ENCODE measurements at places on chromosomes 5 and 9.

GRCh38 chr9:75866273-75866871 lies 24.1 kb upstream of the PCSK5 start:
- no peak for DNase-seq

GRCh38 chr5:37926732-37927131 lies 86.9 kb upstream of the GDNF start:
- no peak for DNase-seq

GRCh38 chr5:32506201-32506661 lies 61.7 kb upstream of the ZFR start:
- no peak for DNase-seq

GRCh38 chr5:97078958-97079743 lies 63.3 kb downstream of the LIX1 start:
- no peak for DNase-seq

DNA sequence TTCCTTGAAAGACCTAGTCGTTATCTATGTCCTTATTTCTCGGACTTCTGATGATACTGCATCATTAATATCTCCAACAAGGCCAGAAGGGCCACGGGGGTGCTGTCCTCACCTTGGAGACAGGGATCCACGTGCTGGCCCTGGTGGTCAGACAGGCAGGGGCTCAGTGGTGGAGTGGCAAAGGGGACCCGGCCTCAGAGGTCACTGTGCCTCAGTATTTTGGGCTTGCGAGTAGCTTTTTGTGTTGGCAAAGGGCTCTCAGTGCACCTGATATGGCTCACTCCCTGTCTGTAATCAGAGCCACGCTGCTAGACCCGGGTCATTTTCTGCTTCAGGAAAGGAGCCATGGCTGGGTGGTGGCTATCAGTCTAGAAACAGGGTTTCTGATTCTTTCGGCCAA lies 135.1 kb downstream of the GADD45G start:
- no peak for DNase-seq

DNA sequence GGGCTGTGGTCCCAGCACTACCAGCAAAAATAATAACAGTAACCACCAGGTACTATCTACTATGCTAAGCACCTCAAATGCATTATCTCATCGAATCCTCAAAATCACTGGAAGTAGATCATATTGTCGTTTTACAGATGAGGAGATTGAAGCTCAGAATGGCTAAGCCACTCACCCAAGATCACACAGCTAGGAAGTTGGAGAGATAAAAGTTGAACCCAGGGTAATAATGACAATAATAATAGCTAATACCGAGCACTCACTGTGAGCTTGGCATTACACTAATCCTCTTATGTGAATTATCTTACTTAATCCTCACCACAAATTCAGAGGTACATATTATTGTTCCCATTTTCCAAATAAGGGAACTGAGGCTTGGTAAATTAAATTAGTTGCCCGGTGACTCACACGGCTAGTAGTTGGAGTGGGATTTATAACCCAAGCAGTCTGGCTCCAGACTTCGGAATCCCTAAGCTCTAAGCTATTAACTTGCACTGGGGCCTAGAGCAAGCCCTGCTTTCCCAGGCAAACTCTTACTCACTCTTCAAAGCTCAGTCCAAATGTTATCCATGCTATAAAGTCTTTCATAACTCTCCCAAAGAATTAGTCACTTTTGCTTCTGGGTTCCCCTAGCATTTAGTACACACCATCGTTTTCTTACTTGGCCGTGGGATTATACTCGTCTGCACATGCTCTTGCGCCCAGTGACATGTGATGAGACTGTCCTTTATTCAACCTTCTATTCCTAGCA lies 3.8 kb downstream of the ARSI start:
- DNase-seq: no peak

- no peak for DNase-seq
Observed at GRCh38 chr9:34493972-34494535, 28.7 kb downstream of the ENHO start.

DNA sequence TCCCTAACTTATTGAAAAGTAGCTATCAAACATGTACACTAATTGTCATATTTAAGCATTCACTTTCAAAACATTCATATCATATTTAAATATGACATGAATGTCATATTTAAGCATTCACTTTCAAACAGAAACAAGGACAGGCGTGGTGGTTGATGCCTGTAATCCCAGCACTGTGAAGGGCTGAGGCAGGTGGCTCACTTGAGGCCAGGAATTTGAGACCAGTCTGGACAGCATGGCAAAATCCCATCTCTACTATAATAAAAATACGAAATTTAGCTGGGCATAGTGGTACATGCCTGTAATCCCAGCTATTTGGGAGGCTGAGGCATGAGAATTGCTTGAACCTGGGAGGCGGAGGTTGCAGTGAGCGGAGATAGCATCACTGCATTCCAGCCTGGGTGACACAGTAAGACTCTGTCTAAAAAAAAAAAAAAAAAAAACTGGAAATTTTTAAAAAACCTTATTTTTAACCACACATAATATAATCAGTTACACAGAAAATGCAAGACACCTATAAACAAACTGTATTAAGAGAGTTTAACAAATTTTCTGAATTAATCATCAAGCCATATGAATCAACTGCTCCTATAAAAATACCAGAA lies 88.1 kb downstream of the LPAR1 start:
- DNase-seq: no peak

GRCh38 chr5:116583862-116584222 lies 9.2 kb upstream of the SEMA6A start:
- no peak for DNase-seq

DNA sequence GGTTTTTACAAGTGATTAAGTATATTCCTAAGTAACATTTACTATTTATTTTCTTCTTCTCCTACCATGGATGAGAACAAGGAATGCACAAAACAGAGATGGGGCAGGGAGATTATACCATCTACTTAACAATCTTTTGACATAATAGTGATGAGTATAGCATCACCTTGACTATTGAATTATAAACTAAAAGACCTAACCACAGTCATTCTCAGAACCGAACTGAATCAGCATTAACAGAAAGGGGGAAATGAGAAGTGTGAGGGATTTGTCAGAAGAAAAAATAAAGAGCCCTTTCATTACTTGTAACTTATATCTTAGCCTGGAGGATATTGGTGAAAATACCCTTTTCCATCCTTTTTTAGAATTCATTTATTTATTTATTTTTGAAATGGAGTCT lies 21.9 kb downstream of the OR2Y1 start:
- no peak for DNase-seq

GRCh38 chr5:111954516-111955395 lies 197.8 kb upstream of the NREP start:
- no peak for DNase-seq

GRCh38 chr5:96031811-96032261 lies 70.2 kb upstream of the ELL2 start:
- DNase-seq: no peak

DNA sequence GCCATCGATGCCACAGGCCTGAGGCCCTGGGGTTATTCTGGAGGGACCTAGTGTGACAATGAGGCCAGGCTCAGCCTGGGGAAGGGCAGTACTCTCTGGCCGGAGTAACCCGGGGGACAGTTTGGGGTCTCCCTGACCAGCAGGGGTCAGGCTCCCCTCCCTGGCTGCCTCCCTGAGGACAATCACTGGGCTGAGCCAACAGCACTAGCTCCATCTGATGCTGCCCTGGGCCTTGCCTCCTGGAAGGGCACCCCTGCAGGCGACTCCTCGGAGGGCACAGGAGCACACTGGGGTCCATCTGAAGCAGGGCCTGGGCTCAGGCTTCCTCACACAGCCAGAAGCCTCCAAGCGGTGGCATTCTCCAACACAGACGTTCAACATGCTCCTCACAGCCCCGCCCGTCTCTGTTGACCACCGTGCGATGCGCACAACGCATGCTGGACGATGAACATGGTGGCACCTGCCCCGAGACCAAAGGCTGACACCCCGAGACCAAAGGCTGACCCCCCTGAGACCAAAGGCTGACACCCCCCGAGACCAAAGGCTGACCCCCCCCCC lies 68.3 kb downstream of the ADAMTS2 start:
- DNase-seq: no peak

GRCh38 chr5:111813537-111813936 lies 56.5 kb upstream of the NREP start:
- no peak for DNase-seq

GRCh38 chr5:140197023-140197422 lies 22.0 kb downstream of the CYSTM1 start:
- no peak for DNase-seq

GRCh38 chr5:62457071-62457470 lies 44.5 kb downstream of the IPO11 start:
- no peak for DNase-seq

DNA sequence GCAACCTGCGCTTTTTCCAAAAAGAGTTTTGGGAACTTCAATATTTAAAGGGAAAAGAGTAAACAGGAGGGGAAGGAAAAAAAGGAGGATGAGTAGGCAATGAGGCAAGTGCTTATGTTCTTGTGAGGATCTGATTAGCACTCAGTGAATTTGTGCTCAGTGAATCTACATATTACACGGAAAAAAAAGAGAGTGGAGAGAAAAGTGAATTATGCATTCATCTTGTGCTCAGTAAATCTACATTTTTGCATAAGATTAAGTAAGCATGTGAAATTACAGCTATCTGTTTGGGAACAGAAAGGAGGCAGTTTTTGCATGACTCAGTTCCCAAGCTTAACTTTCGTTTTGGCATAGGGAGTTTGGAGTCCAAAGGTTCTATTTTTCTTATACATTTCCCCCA lies 170.1 kb downstream of the CDH10 start:
- no peak for DNase-seq

DNA sequence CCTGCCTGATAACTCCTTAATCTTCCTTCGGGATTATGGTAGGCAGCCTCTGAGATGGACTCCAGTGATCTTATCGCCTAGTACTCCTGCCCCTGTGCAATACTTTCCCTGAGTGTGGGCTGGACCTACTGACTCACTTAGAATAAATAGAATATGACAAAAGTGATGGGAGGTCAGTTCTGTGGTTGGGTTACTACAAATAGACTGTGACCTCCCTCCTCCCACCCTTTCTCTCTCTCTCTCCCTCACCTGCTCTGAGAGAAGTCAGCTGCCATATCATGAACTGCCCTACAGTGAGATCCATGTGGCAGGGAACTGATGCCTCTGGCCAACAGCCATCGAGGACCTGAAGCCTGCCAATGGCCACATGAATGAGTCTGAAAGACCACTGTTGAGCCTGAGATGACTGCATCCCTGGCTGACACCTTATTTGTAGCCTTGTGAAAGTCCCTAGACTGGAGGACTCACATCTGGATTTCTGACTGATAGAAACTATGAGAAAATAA lies 31.7 kb downstream of the NRG2 start:
- no peak for DNase-seq

DNA sequence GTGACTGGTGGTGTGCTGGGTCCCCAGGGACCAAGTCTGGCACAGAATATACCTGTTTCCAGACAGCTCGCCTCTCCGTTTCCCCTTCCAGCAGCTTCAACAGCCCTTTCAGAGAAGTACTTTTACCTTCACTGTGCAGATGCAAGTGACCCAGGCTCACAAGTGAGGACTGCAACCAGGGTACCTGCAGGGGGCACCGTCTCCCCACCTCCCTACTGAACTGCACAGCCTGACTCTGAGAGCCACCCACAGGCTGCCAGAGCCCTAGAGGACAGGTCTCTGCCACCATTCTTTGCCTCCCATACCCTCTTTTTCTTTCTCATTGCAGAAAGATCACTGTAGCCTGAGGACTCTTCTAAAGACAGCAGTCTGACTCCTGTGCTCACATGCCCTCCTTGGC lies 15.4 kb downstream of the IL9 start:
- no peak for DNase-seq

DNA sequence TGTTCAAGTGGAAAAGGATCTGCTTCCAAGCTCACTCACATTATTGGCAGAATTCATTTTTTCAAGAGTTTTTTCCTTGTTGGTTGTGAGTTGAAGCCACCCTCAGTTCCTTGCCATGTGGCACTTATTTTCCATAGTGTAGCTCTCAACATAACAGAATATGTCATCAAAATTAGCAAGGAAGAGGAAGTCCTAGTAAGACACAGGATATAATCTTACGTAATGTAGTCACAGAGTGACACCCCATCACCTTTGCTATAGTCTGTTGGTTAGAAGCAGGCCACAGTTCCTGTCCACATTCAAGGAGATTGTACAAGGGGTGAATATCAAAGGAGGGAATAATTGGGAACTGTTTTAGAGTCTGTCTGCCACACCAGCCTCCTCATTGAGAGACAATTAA lies 15.7 kb downstream of the IRGM start:
- DNase-seq: no peak

- DNase-seq: no peak
Observed at GRCh38 chr5:168796593-168797580, 217.7 kb upstream of the PANK3 start.

DNA sequence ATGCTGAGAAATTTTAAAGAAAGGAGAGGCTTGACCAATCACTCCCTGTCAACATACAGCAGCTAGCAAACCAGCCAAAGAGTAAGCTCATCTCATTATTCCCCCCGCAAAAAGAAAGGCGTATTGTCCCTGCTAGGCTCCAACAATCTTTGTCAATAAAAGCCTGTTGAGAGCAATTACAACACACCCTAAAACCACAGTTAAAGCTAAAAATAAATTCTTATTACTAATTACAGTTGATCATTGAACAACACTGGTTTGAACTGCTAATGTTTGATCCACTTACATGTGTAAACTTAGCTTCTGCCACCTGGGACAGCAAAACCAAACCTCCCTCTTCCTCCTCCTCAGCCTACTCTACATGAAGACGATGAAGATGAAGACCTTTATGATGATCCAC lies 151.2 kb downstream of the TSSK1B start:
- DNase-seq: no peak

DNA sequence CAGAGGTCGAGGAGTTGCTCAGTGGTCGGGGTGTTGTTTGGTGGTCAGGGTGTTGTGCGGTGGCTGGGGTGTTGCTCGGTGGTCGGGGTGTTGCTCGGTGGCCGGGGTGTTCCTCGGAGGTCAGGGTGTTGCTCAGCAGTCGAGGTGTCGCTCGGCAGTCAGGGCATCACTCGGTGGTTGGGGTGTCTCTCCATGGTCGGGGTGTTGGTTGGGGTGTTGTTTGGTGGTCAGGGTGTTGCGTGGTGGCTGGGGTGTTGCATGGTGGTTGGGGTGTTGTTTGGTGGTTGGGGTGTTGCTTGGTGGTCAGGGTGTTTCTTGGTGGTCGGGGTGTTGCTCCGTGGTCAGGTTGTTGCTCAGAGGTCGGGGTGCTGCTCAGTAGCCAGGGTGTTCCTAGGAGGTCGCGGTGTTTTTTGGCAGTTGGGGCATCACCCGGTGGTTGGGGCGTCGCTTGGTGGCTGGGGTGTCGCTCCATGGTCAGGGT lies 11.0 kb upstream of the GPSM1 start:
- DNase-seq: no peak

- no peak for DNase-seq
Observed at GRCh38 chr9:114249424-114250234, 73.3 kb upstream of the ORM1 start.

Data from stimulated activated CD8-positive, alpha-beta memory T cell treated with anti-CD3 and anti-CD28 coated beads, Interleukin-15, amount 100 ng/mL, for 4 hours (primary cell).